ENCODE measurements at places on chromosomes 4 and X.

- DNase-seq = no peak
Observed at GRCh38 chr4:88517825-88518224, 5.8 kb downstream of the PYURF start.

- no peak for DNase-seq
Observed at GRCh38 chrX:79139446-79139845, 5.0 kb upstream of the GPR174 start.

GRCh38 chr4:7844594-7844991 is 95.1 kb downstream of the AFAP1 start:
- DNase-seq = no peak

- no peak for DNase-seq
Observed at GRCh38 chr4:119136546-119136945, 914 bp downstream of the MYOZ2 start.

All from stimulated activated CD8-positive, alpha-beta memory T cell treated with anti-CD3 and anti-CD28 coated beads, Interleukin-4, amount 100 ng/mL, for 4 hours (primary cell).